Stimulated activated CD8-positive, alpha-beta memory T cell treated with anti-CD3 and anti-CD28 coated beads, Interleukin-4, amount 100 ng/mL, for 1 hour (primary cell): ENCODE measurements at places on chromosomes 12 and 14.

GRCh38 chr12:131105736-131106348 is 152.1 kb downstream of the ADGRD1 start:
- DNase-seq: no peak

DNA sequence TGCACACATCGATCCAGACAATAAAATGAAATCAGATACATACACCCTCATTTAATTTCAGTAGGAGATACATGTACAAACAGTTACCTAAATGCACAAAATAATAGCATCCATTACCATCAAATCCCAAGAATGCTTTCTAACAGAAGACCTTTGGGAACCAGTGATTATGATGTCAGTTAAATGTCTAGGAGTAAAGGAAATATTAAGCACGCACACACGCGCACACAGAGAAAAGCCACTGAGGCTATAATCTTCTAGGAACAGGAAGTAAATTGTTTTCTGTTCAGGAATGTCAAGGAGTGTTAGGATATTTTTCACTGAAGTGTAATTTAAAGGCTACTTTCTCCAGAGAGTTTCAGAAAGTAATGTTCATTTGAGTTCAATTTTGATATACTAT is 250.1 kb downstream of the MDGA2 start:
- DNase-seq: no peak

DNA sequence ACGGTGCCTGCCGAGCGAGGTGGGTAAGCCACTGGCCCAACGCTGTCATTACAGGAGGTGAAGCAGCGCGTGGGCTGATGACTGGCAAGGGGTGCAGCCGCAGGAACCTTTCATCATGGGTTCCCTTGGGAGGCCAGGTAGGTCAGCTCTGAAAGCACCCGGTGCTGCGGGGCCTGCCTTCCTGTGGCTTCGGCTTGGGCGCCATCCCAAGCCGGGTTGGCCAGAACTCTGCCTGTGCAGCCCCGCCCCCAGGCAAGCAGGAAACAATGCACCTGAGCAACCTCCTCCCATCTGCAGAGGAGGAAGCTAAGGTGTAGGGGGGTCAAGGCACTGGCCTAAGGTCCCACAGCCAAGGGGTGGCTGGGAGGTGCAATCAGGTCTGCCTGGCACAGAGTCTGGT is 20.0 kb upstream of the HHIPL1 start:
- no peak for DNase-seq

DNA sequence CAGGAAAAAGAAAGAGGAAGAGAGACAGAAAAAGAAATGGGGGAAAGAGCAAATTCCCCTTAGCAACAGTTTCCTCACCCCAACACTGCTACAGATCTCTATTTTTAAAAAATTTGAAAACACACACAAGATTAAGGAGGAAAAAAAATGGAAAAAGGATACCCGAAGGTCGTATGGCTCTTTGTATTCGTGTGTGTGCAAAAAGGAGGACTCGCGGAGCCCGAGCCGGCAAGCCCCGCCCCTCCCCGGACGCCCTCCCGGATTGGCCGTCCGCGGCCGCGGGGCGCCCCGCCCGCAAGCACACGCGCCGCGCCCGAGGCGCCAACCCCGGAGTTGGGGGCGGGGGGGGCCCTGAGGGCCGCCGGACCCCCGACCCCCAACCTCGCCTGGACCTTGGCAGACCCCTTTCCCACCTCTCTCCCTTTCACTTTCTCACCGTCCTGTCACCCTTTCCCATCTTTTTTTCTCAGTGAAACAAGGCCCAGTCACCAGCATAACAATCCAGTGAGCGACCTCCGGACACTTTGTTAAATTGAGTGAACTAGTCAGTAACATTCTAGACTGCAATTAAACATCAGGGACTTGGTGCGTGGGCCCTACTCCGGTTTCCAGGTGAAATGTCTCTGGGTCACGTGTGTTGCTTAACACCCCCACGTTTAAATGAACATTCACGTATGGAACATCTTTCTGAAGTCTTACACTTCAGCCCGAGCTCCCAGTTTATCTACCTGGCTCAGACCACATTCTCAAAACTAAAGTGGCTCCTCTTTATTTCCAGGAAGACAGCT is at the start of gene C14orf93:
Gene C14orf93 (minus strand): TSS at position 205 of the 788 bp plus-strand sequence. CDS start 11,120 bp downstream, outside the sequence.
- DNase-seq: peak; percentile 59
